Naive thymus-derived CD8-positive, alpha-beta T cell (primary cell): ENCODE measurements at places on chromosomes 4 and X.

DNA sequence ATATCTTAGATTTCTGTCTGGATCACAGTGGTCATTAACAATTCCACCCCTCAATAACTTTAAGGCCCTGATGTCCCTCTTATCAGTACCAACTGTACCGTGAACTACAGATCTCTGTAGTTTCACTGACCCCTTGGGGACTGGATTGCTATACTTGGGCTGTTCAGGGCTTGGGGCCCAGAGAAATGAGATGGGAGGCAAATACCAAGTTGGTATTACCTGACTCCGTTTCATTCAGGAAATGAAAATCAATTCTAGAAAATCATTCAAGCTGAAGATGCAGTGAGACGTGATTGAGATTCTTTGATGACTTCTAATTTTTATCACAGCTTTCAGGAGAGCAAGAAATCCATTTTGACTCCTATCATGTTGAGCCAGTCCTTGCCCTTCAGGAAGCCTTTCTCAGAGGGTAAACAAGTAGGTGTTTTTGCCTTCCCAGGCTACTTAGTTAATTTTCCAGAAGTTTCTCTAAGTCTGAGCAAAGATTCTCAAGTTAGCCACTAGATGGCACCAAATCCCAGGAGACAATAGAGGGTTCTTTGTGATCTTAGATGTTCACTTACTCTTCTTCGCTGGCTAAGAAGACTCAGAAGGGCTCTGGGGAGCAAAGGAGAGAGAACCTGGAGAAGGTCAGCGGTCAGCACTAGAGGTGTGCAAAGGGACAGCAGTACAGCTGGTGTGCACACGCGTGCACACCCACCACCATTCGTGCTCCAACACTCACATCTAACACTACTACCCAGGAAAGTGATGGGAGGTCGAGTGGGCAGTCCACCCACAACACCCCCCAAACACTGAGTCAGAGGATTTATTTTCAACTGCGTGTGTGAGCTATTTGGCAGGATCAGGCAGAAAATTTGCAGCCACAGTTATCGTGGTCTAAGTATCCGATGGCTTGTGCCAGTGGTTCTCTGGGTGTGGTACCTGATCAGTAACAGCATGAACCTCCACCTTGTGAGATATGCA is 7.4 kb downstream of the HNRNPH2 start:
- DNase-seq: no peak

- DNase-seq: no peak
Measured at GRCh38 chrX:40755291-40756249, 20.2 kb upstream of the MED14 start.

GRCh38 chr4:66556651-66557278 is 886.5 kb upstream of the EPHA5 start:
- DNase-seq: no peak

- DNase-seq: no peak
Measured at GRCh38 chr4:183609151-183609550, 49.8 kb downstream of the RWDD4 start.

DNA sequence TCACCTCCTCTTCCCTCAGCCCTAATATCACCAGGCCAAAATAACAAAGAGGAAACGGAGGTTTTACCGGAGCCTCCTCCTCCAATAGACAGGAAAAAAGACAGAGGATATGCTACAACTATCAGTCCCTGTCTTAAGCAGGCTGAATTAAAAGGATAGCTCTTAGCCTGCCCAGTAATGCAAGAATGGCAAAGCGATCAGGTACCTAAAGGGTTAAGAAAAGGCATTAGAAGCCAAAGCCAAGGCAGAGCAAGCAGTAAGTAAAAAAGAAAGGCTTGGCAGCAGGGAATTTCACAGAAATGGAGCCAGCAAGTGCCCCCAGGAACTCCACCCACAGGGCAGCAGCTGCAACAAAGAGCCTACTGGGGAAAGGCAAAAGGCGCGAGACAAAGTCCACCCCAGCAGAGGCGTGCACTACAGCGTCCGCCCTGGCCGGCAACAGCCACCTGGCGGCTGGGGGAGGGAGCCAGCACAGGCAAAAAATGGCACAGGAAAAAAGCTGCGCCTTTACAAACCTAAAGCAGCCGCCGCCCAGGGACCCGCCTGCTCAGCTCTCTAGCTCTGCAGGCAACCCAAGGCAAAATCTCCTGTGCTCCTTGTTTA is 220.6 kb upstream of the ZC4H2 start:
- no peak for DNase-seq

GRCh38 chr4:150578745-150579501 is 3.0 kb upstream of the MAB21L2 start:
- no peak for DNase-seq

DNA sequence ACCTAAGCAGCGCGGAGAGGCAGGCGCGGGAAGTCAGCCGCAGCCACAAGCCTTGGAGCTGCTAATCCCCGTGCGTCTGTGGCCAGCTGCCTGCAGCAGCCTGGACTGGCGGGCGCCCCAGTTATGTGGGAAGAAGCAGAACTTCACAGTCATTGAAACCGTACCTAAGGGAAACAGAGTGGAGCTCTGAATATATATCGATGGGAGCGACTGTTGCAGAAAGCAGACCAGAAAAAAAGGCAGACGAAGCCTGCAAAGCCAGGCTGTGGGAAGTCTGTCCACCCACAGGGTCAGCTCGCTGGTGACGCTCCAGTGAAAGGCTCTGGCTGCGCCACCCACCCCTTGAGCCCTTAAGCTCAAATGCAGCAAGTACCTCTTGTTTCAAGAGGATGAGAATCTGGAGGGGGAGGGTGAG is 24.7 kb downstream of the KCNE5 start:
- no peak for DNase-seq

GRCh38 chr4:29051381-29051965 is 1668.7 kb upstream of the PCDH7 start:
- DNase-seq: no peak

GRCh38 chrX:46624090-46624786 is 50.7 kb downstream of the CHST7 start:
- DNase-seq: no peak

GRCh38 chr4:25914670-25915352 is 791 bp downstream of the SMIM20 start:
- no peak for DNase-seq

DNA sequence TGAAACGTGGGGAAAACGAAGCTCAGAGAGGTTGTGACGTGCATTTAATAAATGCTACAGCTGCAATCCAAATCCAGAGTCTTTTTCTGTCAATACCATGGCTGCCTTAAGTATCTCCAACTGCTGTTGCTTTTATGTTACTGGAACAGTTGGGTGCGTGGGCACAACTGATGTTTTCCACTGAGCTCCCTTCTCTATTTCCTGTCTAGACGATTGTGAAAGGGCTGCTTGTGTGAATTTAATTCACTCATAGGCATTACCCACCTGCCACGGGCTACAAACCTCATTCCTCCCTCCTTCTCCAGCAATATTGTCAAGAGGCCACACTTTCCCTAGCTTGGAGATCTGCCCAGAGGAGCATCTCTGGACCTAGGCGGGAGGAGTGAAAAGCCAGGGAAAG is 526.0 kb downstream of the MID1IP1 start:
- DNase-seq: no peak

DNA sequence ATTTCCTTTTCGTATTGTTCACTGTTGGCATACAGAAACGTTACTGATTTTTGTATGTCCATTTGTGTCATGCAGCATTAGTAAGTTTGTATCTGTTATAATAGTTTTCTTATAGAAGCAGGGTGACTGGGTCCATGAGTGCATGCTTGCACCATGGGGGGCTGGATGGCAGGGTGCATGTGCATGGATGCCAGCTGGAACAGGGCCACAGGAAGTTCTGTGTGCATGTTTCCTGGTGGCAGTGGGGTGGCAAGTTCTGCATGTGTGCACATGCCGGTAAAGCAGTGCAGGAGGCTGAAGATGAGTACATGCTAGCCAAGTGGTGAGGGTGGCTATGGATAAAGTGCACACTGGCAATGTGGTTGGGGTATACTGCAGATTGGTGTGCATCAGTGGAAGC is 468.0 kb upstream of the KLHL4 start:
- no peak for DNase-seq

GRCh38 chr4:37623125-37623524 is 63.1 kb downstream of the RELL1 start:
- no peak for DNase-seq

DNA sequence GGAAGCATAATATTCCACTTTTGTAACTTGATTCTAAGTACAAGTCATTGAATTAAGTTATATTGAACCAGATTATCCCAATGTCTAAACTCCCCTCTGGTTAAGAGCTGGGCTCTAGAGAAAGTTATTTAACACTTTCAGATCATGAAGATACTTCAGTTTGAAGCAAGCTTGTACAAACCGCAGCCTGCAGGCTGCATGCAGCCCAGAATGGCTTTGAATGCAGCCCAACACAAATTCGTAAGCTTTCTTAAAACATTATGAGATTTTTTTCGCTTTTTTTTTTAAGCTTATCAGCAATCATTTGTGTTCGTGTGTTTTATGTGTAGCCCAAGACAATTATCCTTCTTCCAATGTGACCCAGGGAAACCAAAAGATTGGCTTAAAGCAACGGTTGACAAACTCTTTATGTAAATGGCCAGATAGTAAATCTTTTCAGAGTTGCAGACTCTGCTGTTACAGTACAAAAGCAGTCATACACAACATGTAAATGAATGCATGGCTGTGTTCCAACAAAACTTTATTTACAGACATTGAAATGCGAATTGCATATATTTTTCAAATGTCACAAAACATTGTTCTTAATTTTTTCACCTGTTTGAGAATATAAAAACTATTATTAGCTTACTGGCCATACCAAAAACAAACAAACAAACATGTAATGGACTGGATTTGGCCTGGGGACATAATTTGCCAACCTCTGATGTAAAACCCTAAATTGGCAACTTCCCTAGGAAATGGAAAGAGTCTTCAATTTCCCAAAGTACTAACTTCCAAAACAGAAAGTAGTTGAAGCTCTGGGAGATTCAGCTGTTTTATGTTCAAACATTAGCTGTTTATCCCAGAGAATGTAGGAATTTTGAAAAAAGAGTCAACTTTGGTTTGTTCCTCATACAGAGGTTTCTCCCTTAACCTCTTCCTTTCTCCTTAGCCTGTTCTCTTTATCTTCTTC is 201.1 kb upstream of the MBNL3 start:
- DNase-seq: no peak

DNA sequence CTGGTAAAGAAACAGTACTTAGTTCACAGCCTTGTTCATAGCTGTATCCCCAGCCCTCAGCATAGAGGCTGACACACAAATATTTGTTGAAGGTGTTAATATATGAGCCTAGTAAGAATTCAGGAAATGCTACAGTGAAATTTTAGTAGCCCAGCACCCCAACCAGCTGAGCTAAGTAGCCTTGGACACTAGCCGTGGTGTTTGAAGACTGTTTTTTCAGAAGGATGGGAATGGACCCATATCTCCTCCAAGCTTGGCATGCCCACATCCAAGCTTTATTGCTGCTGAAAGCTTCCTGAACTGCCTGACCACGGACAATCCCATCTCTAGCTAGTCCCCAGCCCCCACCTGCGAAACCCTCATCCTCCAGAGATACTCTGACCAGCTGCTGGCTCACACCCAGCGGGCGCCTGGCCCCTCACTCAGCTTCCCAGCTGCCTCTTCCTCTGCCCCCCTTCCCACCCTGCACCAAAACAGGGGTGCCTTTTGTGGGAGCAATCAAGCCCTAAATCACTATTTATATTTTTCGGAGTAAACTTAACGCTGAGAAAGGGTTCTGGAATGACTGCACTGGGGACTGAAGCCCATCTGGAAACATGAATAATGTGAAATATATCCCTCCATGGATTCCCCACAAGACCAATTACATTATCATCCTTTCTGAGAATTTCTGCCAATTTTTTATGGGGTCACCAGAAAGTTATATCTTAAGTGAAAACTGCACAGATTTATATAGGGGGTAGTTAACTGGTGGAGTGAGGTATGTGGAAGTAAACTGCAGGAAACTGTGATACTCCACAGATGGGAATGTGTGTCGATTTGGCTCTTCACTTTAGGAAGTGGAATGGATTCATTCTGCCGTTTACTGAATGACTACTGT is 41.1 kb upstream of the CBR4 start:
- DNase-seq: no peak

DNA sequence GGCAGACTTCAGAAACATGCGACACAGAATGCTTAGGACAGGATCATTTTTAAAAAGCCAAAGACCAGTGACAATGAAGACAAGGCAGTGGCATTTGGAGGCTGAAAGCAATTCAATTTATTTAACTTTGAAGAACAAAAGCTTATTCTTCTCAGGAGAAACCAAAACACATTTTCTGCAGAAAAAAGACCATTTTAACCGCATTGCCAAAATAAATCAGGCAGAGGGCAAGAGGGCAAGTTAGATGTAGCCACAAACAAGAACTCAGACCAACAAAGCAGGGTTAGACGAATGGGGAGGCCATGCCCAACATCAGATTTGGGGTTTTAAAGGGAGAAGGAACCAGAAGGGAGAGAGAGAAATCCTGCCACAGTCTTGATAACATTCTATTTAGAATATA is 58.9 kb downstream of the RELL1 start:
- no peak for DNase-seq

- DNase-seq: no peak
Measured at GRCh38 chr4:3318561-3319021, 25.8 kb downstream of the RGS12 start.

GRCh38 chr4:113397114-113397701 is 347.8 kb downstream of the ANK2 start:
- DNase-seq: no peak

- no peak for DNase-seq
Measured at GRCh38 chr4:19224820-19225219, 1026.9 kb upstream of the SLIT2 start.

- no peak for DNase-seq
Measured at GRCh38 chr4:105808030-105808749, 87.1 kb upstream of the NPNT start.

DNA sequence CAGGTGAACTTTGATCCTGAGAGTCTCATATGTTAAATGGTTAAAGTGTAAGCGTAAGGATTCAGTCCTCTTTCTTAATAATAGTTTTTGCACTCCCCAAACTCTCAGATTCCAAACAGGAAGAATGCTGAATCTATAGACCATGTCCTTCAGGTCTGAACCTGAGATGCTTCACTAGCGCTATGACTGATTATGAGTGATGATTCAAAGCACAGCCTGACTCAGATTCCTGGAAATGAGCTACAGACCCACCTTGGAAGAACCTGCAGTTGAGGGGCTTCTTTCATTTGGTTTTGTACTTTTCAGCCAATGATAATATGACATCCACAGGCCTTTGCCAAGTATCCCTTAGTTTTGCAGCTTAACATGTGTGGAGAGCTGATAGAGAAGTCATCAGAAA is 1.4 kb downstream of the EDNRA start:
- no peak for DNase-seq
